Activated T-helper 1 cell treated with anti-CD3 and anti-CD28 coated beads, Interleukin-2, amount 50 U/mL, for 16 hours (primary cell): ENCODE measurements at places on chromosomes 12 and 14.

- DNase-seq, result no peak
Measured at GRCh38 chr14:60773558-60773957, 39.0 kb downstream of the MNAT1 start.

- DNase-seq, result no peak
Measured at GRCh38 chr14:72657214-72657921, 236.5 kb downstream of the DPF3 start.

- peak; percentile 55 for DNase-seq
Measured at GRCh38 chr14:100305324-100306100, 732 bp downstream of the SLC25A29 start.

- DNase-seq, result no peak
Measured at GRCh38 chr12:4240161-4240783, 33.3 kb upstream of the CCND2 start.

- no peak for DNase-seq
Measured at GRCh38 chr14:105089746-105090492, 24.7 kb upstream of the GPR132 start.

GRCh38 chr12:95601091-95601961, 50.0 kb upstream of the USP44 start:
- DNase-seq, result no peak

DNA sequence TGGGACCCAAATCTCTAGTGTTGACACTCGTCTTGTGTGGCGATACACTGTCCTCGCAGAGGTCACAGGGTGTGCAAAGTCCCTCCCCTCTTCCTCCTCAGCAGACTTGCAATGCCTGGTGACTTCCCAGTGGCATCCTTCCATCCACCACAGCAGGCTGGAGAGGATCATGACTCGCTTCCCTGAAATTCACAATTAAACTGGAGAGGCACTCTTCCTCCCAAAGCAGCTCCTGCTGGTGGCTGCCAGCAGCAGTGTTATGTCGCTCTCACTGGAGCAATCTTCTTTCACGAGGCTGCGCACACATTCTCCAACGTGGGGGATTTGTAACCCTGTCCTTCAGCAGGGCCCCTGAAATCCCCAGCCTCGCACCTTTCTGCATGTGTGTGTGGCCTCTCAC, 145.2 kb upstream of the TMCC3 start:
- no peak for DNase-seq

DNA sequence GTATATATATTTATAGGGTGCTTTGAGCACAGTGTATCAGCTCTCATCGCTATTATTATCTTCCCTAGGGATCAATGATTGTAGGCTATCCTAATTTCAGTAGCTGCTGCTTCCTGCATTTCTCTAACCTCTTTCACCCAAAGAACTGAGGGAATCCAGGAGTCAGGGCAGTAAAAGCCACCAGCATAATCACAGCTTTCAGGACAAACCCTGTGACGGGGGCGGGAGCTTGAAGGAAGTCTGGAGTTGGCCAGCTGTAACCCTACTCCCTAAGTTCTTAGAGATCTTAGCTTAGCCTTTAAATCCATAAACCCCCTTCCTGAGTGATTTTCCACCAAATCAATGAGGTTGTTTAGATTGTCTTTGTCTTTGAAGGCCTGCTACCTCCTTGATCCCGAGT, 33.7 kb downstream of the FLVCR2 start:
- no peak for DNase-seq

GRCh38 chr12:55703288-55703687, 4.4 kb downstream of the ITGA7 start:
- DNase-seq, result no peak

GRCh38 chr12:31225656-31226535, 100.1 kb downstream of the SINHCAF start:
- no peak for DNase-seq

DNA sequence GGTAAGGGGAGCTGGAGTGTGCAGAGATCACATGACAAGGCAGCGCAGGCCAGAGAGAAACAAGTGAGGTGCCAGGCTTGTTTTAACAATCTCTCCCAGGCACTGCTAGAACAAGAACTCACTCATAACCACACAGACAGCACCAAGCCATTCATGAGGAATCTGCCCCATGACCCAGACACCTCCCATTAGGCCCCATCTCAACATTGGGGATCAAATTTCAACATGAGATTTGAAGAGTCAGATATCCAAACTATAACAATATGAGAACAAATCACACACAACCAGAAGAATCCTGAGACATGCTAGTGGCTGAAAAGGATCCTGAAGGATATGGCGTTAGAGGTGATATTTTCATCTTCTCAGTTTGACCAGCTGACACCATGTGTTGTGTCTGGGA, 21.9 kb downstream of the OR6J1 start:
- DNase-seq, result no peak

DNA sequence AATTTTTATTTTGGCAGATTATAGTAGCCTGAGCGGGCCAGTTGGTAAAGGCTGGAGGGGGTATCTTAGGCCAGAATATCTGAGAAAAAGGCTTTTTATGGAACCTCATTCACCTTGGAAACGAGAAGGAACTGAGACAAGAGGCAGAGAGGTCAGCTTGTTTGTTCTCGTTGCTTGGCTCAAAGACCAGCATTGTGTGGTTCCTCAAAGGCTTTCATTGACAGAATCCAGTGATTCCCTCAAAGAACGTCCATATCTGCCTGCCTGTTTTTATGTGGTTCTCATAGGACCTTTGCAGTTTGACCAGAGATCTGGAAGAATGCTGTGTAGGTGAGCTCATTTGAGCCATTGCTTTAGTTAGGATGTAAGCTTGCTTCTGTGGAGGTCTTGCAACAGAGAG, 117.3 kb downstream of the CFAP54 start:
- DNase-seq, result no peak

DNA sequence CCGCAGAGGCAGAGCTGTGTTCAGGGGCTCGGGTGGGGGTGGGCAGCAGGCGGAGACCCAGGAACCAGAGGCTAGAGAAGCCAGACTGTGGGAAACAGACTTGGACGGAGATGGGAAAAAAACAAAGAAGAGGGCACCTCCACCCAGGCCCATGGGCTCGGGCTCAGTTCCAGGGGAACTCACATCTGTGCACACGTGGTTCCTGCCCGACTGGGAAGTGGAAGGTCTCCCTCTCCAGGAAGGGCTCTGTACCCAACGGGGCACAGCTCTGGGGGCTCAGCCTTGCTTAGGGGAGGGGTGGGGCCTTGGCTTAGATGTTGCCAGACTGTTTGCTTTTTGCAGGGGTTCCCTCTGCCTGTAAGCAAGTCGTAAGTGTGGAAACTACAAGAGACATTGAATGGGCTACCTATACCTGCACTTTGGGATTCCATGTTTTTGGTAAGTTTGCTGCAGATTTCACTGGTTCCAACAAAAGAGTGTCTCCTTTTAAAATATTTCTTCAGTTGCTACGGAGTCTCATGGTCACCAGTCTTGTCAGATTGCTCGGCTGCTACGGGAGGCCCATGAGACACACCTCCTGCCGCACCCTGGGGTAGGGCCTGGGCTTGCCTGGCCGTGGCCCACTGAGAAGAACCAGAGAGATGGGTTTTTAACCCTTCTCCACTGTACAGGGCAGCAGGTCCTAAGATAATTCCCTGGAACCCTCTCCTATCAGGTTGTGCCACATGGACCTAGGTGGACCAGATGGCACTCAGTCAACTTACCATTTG, 127.6 kb upstream of the EVL start:
- no peak for DNase-seq

- DNase-seq, result no peak
Measured at GRCh38 chr12:122046145-122046544, 24.5 kb downstream of the BCL7A start.

GRCh38 chr14:73943083-73943482, 6.8 kb downstream of the FAM161B start:
- no peak for DNase-seq

DNA sequence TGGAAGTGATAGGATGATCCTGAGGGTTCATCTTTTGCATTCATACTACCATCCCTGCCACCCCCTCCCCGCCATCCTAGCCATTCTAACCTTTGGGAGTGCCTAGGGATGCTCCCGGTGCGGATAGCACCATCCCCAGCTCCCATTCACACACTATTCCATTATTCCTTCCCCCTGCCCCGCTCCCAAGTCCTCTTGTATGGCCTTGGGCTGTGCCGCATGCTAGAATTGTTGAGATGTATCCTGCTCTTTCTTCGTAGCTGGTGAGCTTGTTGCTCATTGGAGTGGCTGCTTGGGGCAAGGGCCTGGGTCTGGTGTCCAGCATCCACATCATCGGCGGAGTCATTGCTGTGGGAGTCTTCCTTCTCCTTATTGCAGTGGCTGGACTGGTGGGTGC, 644 bp downstream of the TSPAN31 start:
- no peak for DNase-seq

DNA sequence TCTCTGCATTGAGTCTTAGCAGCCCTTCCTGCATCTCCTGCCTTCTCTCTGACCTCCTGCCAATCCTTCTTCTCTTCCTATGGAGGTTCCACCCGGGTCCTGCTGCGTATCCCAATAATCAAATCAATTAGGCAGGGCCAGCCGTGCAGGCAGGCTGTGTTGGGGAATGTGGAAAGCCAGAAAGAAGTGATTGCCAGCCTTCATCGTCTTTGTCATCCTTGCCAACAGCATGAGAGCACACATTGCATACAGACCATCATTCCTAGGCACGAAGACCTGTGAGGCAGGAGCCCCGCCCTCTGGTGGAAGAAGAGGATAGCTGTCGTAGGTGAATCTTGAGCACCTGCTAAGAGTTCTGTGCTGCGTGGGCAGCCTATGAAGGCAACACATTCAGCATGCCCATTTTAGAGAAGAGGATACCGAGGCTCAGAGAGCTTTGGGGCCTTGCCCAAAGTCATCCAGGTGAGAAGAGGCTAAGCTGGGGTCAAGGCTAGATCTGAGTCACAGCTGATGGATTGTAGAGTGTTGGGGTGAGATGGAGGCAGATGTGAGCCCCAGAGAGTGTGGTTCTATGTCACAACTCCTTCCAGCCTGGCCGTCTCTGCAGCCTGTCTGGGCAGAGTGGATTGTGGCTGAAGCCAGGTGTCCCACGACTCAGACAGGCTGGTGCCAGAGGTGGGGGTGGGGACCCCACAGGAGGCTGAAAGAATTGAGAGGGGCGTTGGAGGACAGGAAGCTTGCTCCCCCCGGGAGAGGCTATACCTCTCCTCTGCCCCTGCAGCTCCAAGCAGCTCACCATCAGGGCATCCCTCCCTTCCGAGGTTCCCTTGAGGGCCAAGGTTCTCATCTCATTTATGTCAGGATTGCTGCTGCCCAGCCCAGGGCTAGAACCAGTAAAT, 12.7 kb downstream of the C14orf132 start:
- DNase-seq, result no peak

GRCh38 chr14:61584331-61584741, 111.0 kb upstream of the HIF1A start:
- no peak for DNase-seq

DNA sequence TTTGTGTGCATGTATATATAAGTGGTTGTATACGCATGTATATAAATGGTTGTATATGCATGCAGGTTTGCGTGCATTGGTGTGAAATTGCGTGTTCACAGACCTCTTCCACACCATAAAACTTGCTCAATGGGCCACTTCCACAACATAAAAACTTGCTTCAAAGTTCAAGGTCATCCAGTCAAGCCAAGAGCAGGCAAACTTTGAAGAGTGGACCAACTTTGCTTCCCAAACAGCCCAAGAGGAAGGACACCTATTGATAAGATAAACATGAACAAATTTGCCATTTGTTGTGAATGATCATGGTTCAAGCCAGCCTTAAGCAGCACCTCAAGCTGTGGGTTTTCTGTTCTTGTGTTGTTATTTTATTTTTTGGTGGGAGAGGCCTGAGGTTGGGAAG, 25.2 kb upstream of the PPP1CC start:
- DNase-seq, result no peak

- no peak for DNase-seq
Measured at GRCh38 chr14:57999471-57999870, 133.6 kb upstream of the SLC35F4 start.

DNA sequence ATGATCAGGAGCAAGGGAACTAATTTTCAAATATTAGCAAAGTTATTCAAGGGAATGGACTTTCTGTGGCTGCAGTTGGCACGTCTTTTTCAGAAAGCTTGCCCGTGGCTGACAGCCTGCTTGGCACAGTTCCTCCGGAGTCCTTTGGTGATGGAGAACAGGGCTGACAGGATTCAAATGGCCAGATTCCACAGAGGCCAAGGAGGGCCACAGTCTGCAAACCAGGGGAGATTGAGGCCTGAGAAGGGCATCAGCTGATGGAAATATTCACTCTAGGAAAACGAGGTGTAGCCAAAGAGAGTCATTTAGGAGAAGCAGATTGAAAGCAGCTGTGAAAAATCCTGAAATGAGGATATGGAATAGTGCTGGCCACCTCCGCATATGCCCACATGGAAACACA, 178.3 kb downstream of the EMP1 start:
- no peak for DNase-seq

DNA sequence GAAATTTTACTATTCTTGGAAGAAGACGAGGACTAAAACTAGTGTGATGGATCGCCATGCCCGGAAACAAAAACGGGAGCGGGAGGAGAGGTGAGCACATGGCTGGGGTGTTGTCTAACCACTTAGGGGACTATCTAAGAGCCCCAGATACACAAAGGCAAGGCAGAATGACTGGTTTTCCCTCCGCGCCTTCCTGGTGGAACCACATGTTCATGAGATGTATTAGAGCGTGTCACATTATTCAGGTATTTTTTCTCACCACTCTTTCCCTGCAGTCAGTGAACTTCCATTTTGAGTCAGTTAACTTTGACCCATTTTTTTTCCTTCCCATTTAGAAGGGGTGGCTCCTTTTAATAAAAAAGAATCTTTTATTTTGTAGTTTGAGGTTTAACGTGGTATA, 68.8 kb upstream of the TRAF3 start:
- DNase-seq, result no peak

GRCh38 chr12:49305762-49306510, 11.0 kb downstream of the PRPH start:
- DNase-seq, result no peak

DNA sequence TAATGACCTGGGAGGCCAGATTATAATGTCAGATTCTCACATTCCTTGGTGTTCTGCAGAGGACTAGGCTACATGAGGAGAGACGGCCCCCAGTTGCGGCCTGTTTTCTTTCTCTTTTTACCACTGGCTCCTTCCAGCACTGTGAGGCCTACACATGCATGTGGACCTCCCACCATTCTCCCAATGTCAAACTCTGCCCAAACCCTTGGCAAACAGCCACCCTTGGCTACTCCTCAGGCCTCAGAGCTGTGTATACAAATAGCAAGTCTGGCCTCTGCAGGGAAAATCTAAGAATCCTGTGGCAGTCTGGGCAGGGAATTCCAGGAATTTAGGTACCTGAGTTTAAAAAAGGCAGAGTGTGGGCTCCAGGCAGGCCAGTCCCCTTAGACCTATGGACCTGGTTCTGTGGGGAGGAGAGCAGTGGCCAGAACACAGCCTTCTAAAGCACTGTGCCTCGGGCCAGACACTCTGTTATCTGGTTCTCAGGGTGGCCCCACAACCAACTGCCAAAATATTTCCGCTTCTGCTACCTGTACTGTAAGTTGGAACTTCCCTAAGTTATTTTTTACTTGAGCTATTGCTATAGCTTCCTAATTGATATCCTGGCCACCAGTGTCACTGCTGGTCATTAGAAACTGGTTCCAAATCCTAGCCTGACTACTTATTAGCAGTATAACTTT, 19.9 kb upstream of the NEDD1 start:
- DNase-seq, result no peak
